ENCODE measurements at places on chromosomes 3 and 15.

DNA sequence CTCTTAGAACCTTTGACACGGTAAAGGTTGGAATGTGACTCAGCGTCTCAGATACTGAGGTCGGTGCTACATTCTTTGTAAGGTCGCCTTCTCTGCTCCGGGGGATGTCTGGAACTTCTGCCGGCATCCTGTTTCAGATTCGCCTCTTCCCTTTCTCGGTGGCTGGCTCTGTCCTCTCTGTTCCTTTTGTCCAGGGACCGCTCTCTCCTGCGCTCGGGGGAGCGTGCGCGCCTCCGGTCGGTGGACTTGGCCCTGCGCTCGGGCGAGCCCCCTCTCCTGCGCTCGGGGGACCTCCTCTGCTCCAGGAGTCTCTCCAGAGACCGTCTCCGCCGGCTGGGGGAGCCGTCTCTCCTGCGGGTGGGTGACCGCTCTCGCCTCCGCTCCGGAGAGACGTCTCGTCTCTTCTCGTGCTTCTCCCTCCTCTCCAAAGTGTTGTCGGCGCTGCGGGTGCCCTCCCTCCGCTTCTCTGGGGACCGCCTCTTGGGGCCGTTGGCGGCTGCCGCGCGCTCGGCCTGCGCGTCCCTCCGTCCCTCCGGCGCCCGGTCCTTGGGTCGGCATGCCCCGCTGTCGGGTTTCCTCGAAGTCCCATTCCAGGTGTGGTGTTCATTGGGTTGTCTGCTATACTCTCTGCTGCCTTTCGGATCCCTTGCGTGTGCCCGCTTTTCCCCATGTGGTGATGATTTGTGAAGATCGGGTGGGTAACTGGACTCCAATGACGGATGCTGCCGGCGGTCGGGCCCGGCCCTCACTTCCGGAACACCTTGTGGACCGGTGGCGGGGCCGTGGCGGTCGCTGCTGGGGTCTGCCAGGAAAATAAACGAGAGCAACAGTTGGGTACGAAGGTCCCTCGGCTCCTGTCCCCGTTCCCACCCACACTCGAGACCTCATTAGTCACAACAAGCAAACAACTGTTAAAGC, 668.8 kb upstream of the ADAMTS9 start:
- DNase-seq, result no peak

DNA sequence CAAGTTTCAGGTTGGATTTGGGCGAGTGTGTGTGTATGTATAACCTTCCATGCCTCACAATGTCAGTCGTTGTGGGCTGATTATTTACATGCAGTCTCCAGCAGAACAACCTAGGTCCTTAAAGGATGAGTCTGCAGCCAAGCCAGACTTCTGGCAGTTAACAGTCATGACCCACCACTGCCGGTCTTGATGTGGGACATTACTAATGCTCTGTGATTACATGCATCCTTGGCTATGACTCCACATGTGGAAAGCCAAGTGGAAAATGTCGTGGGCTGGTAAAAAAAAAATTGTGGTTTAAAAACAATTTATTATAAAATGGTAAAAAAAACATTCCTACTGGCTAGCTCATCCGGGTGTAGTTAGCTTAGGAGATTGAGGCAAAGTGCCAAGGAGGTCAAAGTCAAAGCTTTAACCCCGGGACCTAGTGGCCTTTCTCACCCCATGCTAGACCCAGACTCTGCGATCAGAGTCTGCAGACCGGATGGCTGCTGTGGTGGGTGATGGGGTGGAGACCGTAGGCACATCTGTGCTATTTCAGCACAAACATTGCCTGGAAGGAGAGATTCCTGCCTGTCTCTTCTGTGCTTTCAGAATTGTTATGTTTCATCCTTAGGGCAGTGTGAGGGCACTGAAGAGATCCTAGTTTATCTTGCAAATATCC, 6.8 kb downstream of the RARRES1 start:
- no peak for DNase-seq

DNA sequence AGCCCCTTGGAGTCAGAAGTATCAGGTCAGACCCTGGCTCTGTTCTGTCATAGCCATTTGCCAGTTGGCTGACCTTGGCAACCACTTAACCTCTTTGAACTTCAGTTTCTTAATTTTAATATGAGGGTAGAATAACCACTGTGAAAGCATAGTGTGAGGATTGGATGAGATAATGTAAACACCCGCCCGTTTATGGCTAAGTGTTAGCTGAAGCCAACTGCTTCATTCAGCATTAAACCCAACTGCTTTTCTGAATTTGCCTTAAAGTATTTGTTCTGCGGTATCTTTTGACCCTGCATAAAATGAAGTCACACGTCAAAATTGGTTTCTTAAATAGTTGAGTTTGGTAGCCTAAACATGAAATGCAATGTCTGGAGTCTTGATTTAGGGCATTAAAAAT, 121.5 kb upstream of the ABHD17C start:
- DNase-seq, result no peak

- no peak for DNase-seq
Observed at GRCh38 chr15:56901931-56902330, 16.5 kb upstream of the TCF12 start.

GRCh38 chr15:25688166-25688565, 175.0 kb downstream of the ATP10A start:
- no peak for DNase-seq

GRCh38 chr15:20356444-20356910, 185.1 kb downstream of the GOLGA6L6 start:
- peak; percentile 84 for DNase-seq

DNA sequence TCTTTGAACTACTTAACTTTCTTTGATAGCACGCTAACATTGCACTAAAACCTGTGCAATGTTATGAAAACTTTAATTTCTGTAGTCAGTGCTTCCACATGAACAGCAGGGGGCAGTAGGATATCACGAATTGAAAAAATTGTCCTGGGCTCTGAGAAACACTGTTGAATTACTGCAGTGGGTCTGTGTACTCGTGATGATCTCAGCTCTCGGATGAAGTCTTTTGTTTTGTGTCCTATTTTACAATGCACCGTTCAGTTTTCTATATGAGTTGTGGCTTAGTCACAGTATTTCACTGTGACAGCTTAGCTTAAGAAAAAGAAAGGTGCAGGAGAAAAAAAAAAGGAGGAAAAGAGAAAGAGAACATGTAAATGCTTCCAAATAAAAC, 141.3 kb upstream of the CCDC54 start:
- DNase-seq, result no peak

DNA sequence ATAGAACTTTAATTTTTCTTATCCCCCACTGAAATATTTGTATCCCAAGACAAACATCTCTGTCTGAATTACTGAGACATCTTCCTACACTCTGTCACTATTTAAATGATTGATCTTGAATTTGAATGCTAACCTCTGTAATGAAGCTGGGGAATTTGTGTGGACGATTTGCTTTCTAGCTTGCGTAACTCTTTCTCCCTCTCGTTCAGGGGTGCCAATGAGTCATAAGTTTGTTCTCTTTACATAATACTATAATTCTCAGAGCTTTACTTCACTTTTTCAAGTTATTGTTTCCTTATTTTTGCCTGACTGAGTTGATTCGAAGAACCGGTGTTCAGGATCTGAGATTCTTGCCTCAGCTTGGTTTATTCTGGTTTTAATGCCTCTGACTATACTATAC, 783.3 kb upstream of the CADM2 start:
- no peak for DNase-seq

- no peak for DNase-seq
Observed at GRCh38 chr3:127141921-127142730, 50.8 kb upstream of the PRR23E start.

DNA sequence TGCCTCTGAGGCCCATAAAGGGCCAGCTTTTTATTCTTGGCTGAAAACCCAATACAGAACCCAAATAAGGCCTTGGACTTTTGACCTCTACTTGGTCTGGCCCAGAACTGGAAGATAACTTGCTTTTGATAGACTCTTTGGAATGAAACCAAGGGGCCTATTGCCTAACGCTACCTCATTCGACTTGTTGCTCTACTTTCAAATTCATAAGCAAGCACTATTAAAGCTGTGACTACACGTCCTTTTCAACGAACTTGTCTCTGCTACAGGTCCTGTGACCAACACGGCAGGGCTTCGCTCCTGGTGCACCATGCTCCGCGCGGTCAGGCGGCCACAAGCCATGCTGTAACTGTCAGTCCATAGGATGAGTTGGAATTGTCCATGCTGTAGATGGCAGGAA, 385.4 kb downstream of the MFSD1 start:
- no peak for DNase-seq

- no peak for DNase-seq
Observed at GRCh38 chr3:177944228-177944661, 592.0 kb upstream of the KCNMB2 start.
